ENCODE measurements at places on chromosomes 12 and 14.

DNA sequence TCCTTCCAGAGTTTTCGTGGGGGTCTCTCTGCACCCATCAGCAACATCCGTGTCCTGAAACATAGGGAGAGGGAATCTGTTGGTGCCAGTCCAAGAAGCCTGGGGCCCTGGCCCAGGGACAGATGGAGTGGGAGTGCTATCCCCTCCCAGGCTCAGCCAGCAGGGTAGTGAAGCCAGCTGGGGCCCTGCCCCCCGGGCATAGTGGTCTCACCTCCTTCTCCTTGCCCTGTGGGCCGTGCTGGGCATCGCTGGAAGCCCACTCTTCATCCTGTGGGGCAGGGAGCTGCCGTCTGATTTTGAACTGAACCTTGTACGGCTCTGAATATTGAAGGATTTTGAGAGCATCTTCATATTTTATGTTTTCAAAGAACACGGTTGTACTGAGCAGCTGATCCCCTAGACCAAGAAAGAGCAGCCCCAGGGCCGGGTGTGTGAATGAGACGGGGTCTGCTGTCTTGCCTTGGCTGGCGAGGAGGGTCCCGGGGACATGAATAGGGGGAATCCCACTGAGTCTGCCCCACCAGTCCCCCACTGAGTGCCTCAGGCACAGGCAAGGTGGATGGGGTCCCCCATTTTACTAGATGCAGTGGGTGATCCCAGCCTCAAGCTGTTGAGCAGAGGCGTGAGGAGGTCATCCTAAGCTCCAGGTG, 23.3 kb downstream of the AHNAK2 start:
- DNase-seq: no peak

DNA sequence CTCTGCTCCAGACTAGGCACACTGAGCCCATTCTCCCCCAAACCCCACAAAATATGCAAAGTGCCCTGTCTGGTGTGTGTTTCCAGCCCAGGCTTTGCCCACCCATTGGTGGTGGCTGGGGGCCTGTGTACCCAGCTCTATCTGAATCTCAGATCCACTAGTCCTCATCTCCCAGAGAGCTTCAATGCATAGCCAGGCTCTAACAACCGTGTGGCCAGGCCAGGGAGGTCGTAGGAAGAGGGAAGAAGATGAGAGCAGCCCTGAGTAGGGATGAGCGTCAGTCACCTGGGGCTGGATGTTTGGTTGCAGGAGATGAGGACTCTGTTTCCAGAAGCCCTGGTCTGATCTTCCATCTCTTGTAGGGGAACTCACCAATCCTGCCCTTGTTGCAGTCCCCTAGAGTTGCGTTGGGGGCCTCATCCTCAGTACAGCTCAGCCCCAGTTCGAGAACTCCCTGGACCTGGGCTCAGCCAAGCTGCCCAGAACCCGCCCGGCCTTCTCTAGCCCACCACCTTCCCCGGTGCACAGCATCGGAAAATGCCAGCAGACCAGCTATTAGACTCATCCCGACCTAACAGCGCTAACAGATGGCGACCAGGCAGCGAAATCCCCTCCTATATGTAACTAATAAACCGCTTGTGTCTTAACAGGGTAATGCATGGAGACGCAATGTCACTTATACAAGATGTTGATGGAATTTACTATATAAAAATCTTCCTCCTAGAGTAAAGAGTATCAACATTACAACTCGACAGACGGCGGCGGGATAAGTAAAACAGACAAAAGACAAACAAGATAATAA, 3.2 kb upstream of the LHX5 start:
- no peak for DNase-seq

- DNase-seq: no peak
Measured at GRCh38 chr14:40345334-40345733, 913.1 kb upstream of the FBXO33 start.

- no peak for DNase-seq
Measured at GRCh38 chr14:42322531-42323284, 716.0 kb downstream of the LRFN5 start.
